ENCODE measurements at places on chromosomes 12 and 14. TPM values are rescaled to one million over a fixed set of nuclear protein-coding genes. Genes with fewer than 3 reads are reported as not detected.

DNA sequence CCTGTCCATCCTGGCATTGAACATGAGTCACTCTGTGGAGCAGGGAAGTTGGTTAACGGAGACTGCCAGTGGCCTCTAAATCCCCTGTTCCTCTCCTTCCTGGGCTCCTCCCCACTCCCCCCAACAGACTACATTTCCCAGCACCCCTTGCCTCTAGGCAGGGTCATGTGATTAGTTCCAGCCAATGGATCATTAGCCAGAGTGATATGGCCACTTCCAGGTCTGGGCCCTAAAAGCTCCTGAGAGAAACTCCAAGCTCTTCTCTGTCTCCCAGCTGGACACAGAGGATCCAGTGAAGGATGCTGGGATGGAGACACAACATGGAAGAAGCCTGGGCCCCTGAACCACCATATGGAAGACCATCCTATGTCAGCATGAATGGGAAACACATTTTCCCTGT lies 54.4 kb upstream of the RFLNA start:
- no peak for DNase-seq

GRCh38 chr12:15752785-15753184 lies 36.4 kb downstream of the EPS8 start:
- no peak for DNase-seq

DNA sequence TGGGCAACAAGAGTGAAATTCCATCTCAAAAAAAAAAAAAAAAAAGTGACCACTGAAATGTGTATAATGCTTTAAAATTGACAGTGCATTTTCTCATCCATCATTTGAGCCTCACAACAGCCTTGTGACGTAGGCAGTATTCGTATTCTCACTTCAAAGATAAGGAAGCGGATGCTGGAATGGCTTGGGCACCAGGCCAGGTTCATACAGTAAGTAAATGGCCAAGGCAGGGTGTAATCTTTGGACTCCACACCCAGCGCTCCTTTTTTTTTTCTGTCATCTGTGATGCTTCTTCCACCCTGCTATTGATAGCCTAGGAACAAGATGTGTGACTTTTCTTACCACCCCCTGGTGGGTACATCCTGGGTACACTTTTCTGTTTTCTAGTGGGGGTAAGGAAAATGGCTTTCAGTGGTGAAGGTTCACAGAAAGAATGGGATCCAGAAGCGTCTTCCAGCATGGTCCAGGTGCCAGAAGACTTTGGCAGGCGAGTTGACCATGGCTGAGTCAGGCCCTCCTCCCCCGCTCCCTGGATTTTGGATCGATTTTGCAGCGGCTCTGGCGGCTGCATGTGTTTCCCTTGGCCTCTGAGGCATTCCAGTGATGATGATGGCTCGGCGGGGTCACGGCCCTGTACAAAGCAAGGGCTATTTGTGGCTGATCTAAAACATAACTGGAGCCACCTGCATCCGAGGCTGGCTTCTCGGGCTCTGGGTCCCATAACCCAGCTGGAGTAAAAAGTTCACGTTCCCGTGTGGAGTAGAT lies 110.6 kb downstream of the CACNA1C start:
- DNase-seq: no peak

DNA sequence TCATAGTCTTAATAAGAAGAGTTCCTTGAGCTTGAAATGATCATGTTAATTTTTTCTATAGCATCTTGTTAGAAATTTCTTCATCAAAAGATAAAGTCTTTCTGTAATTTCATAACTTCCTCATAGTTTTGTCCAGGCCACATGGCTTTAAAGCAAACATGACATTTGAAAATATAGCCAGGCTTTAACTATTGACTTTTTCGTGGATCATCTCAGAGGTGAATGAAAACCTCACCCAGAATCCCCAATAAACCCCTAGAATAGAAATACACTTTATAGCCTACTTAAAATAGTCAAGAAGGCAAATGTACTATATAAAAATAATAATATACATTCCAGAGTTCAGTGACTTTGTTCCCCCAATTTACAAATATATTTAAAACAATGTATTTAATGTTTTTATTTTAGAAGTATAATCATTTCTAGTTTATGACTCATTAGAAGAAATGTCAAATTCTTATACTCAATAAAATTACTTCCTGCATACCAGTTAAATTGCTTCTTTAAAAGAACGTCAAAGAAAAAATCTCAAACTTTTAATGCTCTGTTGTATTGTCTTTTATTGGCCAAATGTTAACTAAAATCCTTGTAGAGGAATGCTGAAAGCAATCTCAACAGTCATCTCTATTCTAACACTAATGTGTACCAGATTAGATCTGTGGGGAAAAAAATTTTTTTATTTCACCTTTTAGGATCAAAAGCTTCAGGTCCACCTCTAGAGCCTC lies 21.6 kb downstream of the EXOC5 start:
- no peak for DNase-seq

DNA sequence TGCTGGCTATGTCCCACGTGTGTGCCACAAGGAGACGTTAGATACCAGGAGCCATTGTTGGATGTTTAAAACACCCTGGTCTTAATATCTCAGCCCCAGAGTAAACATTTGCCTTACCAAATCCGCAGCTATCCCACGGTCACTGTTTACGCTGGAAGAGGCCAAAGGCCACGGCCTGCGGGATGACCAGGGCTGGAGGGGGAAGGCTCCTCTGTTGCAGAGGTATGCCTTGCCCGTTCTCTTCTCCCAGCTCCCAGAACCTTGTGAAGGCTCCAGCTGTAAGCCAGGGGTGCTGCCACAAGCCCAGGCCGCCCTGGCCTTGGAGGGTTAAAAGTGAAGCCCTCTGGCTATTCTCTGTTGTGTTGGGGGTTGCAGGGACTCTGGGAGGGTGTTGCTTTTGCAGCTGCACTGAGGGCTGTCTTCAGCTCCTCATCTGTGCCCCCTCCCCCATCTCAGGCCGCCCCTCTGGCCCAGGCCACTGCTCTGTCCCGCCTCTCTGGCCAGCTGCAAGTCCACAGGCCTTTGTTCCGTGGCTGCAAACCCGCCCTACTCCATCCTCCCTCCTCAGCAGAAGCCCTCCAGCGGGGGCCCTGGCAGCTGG lies 2.5 kb downstream of the PLEKHG3 start:
- DNase-seq: no peak

GRCh38 chr14:32027255-32027939 lies 49.7 kb upstream of the ARHGAP5 start:
- no peak for DNase-seq

DNA sequence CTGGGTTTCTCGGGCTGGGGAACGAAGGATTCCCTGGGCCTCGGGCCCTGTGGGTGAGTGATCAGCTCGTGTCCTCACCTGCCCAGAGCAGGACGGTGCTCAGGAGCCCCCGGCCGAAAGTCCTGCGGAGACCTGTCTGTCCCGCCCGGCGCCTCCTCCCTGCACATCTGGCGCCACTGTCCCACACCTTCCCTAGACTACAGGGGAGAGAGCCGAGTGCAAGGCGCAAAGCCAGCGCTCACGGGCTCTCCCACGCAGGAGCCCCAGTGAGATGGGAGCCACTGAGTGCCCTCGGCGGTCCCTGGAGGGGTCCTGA lies 13.1 kb upstream of the TEX22 start:
- DNase-seq: no peak

DNA sequence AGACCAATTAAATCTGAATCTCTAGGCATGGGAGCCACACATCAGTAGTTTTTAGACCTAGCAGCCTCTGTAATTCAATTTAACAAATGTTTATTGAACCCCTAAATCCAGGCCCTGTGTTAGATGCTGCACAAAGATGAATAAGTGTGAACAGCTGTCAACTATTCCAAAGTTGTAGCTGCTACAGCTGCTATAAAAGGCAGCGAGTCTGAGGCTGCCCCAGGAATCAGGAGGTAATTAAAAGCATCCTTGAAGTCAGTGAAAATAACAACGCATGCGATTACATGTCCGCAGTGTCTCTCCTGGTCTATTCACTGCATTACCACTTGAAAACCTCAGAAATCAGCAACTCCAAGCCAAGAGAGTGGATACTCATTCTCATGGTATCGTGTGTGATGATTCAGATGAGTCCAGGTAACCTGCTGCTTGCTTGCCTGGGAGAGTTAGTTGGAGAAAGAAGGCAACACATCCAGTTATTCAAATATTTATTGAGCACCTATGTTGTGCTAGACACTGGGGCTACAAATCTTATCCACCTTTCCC lies 34.9 kb upstream of the DDHD1 start:
- no peak for DNase-seq

Gene CAPZA3
- not detected for total RNA-seq

Gene FBRSL1
- 44.7 TPM for total RNA-seq

Gene BDKRB1
- 0.35 TPM for total RNA-seq

- no peak for DNase-seq
These were observed 126.3 kb downstream of the RALGAPA1 start for GRCh38 chr14:35682802-35683201.

- DNase-seq: no peak
These were observed 127.4 kb upstream of the ARHGAP5 start for GRCh38 chr14:31949709-31950108.

GRCh38 chr12:643475-644302 lies 19.6 kb downstream of the NINJ2 start:
- DNase-seq: peak; percentile 80

DNA sequence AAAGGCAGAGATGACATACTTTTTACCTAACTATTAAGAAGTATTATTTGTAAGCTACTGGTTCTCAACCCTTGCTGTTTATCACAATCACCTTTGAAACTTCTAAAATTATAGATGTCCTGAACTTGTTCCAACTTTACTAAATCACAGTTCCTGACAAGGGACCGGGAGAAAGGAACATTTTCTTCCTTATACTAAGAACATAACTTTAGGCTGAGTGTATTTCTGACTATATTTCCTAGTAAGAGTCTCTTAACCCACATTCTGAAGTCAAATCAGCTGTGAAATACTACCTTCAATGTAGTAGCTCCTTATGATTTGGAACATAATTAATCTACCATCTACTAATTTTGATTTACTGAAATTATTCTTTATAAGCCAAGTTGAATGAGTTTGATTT lies 80.2 kb downstream of the BAZ1A start:
- no peak for DNase-seq

- no peak for DNase-seq
These were observed 964.2 kb downstream of the NRXN3 start for GRCh38 chr14:79134361-79134760.

- DNase-seq: peak; percentile 19
These were observed 4.3 kb downstream of the COQ10A start for GRCh38 chr12:56271031-56271430.

- no peak for DNase-seq
These were observed 54.2 kb downstream of the SUSD6 start for GRCh38 chr14:69665631-69666030.

DNA sequence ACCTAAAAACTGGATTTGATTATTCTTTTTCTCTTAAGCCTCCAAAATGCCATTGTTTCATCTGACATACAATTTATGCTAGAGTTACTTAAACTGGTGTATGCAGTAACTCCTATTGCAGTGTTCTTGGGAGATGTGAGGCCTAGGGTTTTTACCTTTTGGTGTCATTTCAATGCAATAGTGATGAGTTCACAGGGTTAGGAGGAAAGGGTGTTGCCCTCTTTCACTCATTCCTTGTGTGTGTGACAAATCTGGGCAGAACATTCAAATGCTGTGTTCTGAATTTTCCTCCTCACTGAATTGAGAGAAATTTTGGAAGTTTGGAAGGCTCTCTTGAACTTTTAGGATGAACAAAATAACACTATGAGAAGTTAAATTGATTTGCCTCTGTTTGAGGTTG lies 69.9 kb downstream of the IGF1 start:
- DNase-seq: no peak

- no peak for DNase-seq
These were observed 303.7 kb upstream of the USP15 start for GRCh38 chr12:61956545-61956944.

Gene C12orf42
- not detected for total RNA-seq

GRCh38 chr14:26598081-26598671 lies 343 bp upstream of the NOVA1 start:
- DNase-seq: peak; percentile 94

Data from left lung (tissue), 14 donors.